Natural killer cell treated with Interleukin-12 subunit alpha and Interleukin-12 subunit beta and Interleukin-15 and Interleukin-18, amount 100 ng/mL, for 72 hours (primary cell): ENCODE measurements at places on chromosomes 2 and 18. TPM values are rescaled to one million over a fixed set of nuclear protein-coding genes. Genes with fewer than 3 reads are reported as not detected.

ALPG gene
- total RNA-seq: not detected

- no peaks in the 10 kb centered on the region for H3K4me1 ChIP-seq
- H3K36me3 ChIP-seq: peaks cover 5% of the 10 kb centered on the region
- DNase-seq: no peak
- no peak overlapping the region for H3K4me3 ChIP-seq
Observed at GRCh38 chr2:141207036-141207385, 923.8 kb downstream of the LRP1B start.

TLX2 gene
- total RNA-seq: 0.95 TPM

- no peak for DNase-seq
- H3K4me3 ChIP-seq: no peak overlapping the region
Observed at GRCh38 chr18:30625961-30626360, 416.6 kb downstream of the DSC3 start.

- no peaks in the 10 kb centered on the region for H3K27me3 ChIP-seq
- H3K4me3 ChIP-seq: no peak overlapping the region
- no peaks in the 10 kb centered on the region for H3K36me3 ChIP-seq
- peaks cover 5% of the 10 kb centered on the region for H3K4me1 ChIP-seq
- no peak overlapping the region for H3K27ac ChIP-seq
Observed at GRCh38 chr2:64745562-64745961, 91.8 kb upstream of the SERTAD2 start.

GRCh38 chr2:60695793-60696192 is 60.3 kb upstream of the PAPOLG start:
- H3K4me3 ChIP-seq: no peak overlapping the region
- no peak overlapping the region for H3K27ac ChIP-seq
- H3K27me3 ChIP-seq: peaks cover 3% of the 10 kb centered on the region
- H3K36me3 ChIP-seq: no peaks in the 10 kb centered on the region

GALNT13 gene
- total RNA-seq: not detected

- H3K27me3 ChIP-seq: no peaks in the 10 kb centered on the region
- peaks cover 20% of the 10 kb centered on the region for H3K4me1 ChIP-seq
- no peaks in the 10 kb centered on the region for H3K36me3 ChIP-seq
- DNase-seq: no peak
- no peak overlapping the region for H3K27ac ChIP-seq
Observed at GRCh38 chr2:74384051-74384450, 3.9 kb upstream of the DCTN1 start.

GRCh38 chr18:52824126-52824525 is 484.1 kb downstream of the DCC start:
- H3K27me3 ChIP-seq: no peaks in the 10 kb centered on the region
- no peaks in the 10 kb centered on the region for H3K36me3 ChIP-seq
- no peak overlapping the region for H3K4me3 ChIP-seq
- no peak for DNase-seq

DNA sequence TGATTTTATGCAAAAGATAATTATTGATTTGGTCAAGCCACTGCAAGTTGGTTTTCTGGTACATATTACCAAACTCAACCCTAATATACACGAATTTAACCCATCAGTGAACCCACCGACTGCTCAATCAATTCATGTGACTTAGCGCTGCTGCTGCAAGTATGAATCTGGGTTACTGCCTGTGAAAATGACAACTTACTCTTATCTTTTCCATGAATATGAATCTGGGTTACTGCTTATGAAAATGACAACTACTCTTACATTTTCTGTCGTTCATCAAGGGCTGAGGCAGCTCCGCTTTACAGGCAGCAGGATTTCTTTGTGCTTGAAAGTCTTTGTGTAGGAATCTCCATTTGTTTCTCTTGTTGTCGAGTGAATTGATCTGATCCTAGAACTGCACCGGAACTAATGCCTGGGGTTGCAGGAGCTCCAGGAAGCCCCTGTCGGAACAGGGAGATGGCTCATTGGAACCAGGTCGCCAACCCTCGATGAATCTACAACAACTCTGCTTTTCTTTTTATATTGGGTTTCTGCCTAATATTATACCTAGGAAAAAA is 22.1 kb upstream of the ALKAL2 start:
- no peak for DNase-seq
- H3K27me3 ChIP-seq: peaks cover 14% of the 10 kb centered on the region
- H3K27ac ChIP-seq: no peak overlapping the region
- no peaks in the 10 kb centered on the region for H3K36me3 ChIP-seq
- no peak overlapping the region for H3K4me3 ChIP-seq

DNA sequence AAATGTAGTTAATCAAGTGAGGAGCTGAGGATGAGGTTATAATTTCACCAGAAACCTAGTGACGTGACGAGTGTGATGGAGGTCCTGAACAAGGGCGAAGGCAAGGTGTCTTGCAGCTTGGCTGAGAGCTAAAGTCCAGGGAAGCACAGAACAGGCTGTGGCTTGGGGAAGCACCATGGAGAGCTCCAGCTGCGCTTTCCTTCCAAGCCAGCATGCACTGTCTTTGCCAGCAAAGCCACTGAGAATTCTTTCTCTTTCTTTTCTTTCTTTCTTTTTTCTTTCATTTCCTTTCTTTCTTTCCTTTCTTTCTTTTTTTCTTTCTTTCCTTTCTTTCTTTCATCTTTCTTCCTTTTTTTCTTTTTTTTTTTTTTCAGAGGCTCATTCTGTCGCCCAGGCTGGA is 239.3 kb downstream of the FBXO15 start:
- no peaks in the 10 kb centered on the region for H3K4me1 ChIP-seq
- no peaks in the 10 kb centered on the region for H3K36me3 ChIP-seq
- H3K27ac ChIP-seq: no peak overlapping the region
- DNase-seq: no peak
- peaks cover 4% of the 10 kb centered on the region for H3K27me3 ChIP-seq

ZNF2 gene
- 5.4 TPM for total RNA-seq

GRCh38 chr2:106719222-106719621 is 166.7 kb downstream of the ST6GAL2 start:
- DNase-seq: no peak

DNA sequence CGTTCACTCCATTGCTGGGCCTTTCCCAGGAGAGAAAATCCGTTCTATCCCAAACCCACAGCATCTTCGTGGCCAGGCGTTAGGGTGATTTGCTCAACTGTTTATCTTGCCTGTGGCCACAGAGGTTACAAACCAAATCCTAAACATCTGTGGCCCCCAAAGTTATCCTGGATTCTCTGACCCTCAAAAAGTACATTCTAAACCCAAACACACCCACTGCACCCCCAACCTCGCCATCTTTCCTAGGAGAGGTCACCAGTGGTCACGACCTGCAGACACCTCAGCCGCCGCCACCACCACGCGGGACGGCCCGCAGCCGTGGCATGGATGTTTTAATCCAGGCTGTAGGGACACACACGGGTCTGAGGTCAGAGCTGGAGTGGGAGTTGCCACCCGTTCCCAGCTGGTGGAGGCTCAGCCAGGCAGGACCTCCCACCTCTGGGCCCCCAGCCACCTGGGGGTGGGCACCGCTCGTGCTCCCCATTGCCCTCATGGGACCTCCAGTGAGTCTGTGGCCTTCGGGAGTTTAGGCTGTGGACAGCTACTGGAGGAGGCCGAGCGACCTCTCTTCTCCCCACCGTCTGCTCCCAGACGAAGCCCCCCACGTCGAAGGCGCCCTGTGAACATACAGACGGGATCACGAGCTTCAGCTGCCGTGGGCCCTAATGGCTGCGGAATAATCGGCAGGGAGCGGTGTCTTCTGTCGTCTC is 72.0 kb downstream of the KCNG2 start:
- no peak overlapping the region for H3K4me3 ChIP-seq
- DNase-seq: no peak
- H3K36me3 ChIP-seq: no peaks in the 10 kb centered on the region
- H3K4me1 ChIP-seq: no peaks in the 10 kb centered on the region
- no peak overlapping the region for H3K27ac ChIP-seq

DNA sequence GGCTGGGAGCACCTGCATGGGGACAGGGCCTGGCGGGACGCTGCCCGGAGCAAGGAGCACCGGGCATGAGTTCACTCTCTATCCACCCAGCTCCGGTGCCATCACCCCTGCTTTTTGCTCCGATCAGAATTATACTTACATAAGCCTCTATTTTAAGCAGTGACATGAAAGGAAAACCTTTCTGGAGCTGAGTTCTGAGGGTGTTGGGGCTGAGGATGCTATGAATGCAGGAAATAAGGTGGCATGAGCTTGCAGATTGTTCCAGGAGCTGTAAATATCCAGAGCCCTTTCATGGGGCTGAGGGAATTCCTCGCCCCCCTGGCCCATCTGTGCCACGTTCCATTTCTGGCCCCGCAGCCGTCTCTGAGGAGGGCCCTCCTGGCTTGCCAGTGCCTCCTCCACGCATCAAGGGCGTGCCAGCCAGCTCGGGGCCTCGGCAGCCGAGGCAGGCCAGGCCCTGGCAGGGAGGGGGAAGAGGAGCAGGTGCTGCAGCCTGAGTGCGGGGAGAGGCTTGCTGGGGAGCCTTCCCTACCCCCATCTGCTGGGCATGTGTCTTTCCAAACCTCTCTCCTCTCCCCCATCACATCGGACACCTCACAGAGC is 91.7 kb upstream of the MCFD2 start:
- no peaks in the 10 kb centered on the region for H3K27me3 ChIP-seq
- DNase-seq: no peak
- peaks cover 4% of the 10 kb centered on the region for H3K4me1 ChIP-seq
- no peak overlapping the region for H3K4me3 ChIP-seq
- no peak overlapping the region for H3K27ac ChIP-seq
- no peaks in the 10 kb centered on the region for H3K36me3 ChIP-seq

INHBB gene
- total RNA-seq: not detected
